NCI-H1092 treated with DMSO at 0.1 percent for 48 hours (cell line): ENCODE measurements at places on chromosomes 2 and 18.

DNA sequence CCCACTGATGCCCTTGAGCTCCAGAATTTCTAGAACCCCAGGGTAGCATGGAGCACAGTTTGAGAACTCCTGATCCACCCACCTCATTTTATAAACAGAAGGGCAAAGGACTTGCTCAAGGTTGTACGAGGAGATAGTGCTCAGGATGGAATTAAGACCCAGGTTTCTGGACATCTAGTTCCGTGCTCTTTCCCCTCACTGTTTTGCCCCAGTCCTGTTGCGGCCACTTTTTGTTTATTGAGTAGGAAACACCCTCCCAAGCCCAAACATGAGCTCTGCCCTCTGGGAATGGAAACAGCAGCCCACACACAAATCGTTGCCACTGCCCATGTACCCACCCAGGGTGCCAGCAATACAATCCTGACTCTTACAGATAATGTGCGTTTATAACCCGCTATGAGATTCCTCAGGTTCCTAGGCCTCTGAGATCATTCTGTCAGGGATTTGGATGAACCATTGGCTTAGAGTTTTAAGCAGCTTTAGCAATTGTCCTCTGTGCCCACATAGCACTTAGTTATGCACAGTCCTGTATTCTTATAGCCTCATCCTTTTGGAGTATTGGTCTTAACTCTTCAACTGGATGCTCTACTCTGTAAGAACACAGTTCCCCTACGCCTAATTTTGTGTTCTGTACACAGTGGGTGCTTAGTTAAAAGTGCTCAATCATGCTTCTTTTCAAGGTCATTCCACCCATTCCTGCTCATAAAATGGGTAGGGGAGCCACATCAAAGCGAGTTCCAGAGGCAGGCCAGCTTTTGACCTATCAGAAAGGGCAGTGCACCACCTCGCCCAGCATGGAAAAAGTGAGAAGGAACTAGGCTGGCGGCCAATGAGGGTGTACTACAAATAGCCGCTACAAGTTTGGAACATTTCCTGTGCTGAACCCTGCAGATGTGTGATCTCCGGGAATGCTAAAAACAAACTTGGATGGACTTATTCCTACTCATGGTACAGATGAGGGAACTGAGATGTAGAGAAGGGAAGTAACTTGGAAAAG, 60.3 kb upstream of the IGFBP2 start:
- DNase-seq, result no peak

DNA sequence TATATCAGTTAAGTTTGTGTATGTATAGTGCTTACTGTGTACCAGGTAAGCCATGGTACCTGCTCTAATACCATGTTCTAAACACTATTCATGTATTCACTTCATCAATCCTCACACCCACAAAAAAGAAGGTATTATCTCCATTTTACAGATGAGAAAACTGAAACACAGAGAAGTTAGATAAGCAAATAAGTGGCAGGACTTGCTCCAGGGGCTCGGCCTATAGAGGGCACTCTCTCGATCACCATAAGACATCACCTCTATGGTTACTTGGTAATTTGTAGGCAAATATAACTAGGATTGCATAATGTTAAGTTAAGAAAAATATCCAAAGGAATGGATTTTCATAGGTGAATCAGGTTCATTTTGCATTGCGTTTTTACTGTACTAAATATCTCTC, 118.1 kb upstream of the FN1 start:
- DNase-seq, result no peak

GRCh38 chr2:72800492-72800891, 25.3 kb downstream of the EXOC6B start:
- no peak for DNase-seq

DNA sequence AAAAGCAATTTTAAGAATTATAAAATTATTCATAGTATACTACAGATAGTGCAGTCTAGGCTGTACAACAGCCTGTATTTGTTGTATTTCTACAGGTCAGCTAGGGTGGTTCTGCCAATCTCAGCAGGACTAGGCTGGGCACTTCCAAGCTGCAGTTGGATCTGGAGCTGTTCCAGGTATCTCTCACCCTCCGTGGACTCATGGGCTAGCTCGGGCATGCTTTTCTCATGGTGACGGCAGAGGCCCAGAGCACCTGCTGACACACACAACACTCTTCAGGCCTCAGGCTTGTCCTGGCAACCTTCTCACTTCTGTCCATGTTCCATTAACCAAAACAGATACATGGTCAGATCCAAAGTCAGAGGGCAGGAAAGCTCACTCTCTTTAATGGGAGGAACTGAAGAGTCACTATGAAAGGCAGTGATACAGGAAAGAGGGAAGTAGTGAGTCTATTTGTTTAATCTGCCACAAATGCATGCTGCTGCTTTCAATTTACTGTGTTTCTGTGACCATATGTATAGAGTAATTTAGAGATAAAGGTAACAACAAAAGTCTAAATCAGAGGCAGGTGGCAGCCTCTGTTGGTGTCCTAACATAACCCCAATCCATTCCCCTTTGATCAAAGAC, 462.4 kb upstream of the ACVR2A start:
- DNase-seq, result peak; percentile 42

DNA sequence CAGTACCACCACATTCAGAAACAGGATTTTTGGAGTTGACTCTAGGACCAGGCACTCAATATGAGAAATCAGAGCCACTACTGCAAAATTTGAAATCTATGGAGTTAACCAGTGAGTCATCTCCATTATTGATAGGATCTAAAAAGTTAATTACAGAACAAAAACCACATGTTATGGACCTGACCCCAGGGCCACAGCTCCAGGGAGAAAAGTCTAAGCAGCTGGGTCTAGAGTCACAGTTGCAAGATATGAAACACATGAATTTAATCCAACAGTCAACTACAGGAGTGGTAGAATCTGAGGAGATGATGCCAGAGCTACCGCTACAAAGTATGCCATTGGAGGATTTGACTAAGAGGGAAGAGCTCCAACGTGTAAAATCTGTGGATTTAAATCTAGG, 13.4 kb upstream of the ZNF512 start:
- DNase-seq, result no peak

DNA sequence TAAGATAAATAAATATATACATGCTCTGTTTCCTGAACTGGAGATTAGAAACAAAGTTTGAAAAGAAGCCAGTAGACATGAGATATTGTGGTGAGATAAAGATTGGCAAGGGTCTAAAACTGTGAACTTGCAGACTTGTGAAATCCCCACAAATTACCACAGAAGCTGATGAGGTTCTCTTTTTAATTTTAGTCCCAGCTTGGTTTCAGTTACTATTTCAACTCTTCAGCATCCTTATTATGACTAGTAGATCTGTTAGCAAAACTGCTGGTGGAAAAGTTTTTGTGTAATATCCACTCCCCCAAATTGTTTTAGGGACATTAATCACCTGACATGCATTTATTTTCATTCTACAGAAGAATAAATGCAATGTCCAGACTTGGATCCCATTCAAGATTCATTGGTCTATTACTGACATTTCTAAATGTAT, 20.8 kb downstream of the RASGRP3 start:
- no peak for DNase-seq

DNA sequence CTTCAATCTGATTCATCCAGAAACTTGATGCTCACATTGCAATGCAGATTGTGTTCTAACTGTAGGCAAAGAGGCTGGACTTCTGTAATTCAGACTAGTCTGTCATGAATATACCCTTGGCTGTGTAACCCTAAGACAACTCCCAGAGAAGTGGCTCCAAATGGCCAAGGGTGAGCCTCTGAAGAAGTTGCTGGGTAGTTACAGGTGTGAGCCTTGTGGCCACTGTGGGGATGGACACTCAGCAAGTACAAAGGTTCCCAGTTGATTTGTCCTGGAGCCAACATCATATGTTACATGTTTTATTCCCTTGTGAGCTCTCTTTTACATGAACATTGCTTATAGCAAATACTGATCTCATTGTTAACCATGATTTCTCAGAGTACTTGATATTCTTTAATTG, 94.8 kb upstream of the KCNJ3 start:
- no peak for DNase-seq

GRCh38 chr2:159160954-159161353, 125.5 kb downstream of the WDSUB1 start:
- DNase-seq, result no peak

GRCh38 chr18:56481751-56482150, 156.6 kb downstream of the TXNL1 start:
- no peak for DNase-seq

DNA sequence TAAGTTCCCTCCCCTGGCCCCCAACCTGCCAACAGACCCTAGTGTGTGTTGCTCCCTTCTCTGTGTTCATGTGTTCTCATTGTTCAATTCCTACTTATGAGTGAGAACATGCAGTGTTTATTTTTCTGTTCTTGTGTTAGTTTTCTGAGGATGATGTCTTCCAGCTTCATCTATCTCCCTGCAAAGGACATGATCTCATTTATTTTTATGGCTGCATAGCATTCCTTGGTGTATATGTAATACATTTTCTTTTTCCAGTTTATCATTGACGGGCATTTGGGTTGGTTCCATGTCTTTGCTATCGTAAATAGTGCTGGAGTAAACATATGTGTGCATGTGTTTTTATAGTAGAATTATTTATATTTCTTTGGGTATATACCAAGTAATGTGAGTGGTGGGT, 602.2 kb downstream of the DSC3 start:
- no peak for DNase-seq

- DNase-seq, result no peak
These were observed 319.4 kb upstream of the NCKAP5 start for GRCh38 chr2:133887676-133888040.

DNA sequence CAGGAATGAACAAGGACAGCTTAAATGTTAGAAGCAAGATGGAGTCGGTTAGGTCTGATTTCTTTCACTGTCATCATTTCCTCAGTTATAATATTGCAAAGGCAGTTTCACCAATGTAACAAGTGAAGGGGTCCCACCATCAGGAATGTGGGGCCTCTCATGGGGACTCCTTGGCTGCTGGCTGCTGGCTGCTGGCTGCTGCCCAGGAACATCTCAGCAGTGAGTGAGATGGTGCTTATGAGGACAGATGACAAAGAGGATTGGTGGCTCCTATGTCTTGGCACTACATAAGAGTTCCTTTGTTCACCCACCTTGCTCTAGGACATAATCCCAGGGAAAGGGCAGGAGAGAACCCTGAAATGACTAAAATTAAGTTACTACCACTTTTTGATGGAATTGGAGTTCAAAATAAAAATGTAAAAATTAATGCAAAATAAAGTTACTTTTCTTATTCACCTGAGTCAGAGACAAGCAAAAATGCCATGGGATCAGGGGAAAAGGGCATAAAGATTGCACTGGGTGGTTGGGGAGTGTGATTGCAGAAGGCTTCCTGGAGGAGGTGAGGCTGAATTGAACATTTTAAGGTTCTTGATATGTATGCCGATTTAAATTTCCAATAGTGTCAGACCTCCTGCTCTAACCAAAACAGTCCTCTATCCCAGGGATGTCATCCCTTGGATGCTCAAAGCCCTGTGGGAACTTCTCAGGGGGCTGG, 23.4 kb downstream of the TMEM177 start:
- no peak for DNase-seq

DNA sequence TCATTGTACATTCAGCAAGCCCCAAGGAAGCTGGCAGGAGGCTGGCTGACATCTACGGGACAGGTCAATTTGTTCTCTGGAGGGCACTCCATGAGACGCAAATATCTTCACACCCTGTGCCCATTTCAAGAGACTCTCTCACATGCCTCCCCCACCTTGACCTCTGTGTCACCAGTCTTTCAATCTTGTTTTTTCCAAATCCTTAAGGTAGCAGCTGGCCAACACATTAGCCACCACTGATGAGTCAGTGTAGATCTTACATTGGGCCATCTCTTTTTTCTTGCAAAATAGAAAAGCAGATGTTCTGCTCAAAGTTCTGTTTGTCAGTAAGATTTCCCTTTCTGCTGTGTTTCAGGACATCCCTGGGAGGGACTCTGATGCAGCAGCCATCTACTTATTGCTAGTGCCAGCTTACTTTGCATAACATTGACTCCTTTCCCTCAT, 1.7 kb upstream of the DPP4 start:
- no peak for DNase-seq
